ENCODE measurements at places on chromosomes 12 and 14. TPM values are rescaled to one million over a fixed set of nuclear protein-coding genes. Genes with fewer than 3 reads are reported as not detected.

The TNS2 gene
- total RNA-seq = 8.8 TPM

The MSI1 gene
- total RNA-seq = not detected

The CD163L1 gene
- total RNA-seq = 2.9 TPM

The NID2 gene
- 65.3 TPM for total RNA-seq

The PRB3 gene
- not detected for total RNA-seq

The DHRS1 gene
- 20.5 TPM for total RNA-seq

The ADCY4 gene
- not detected for total RNA-seq

The CLEC9A gene
- total RNA-seq = not detected

The EIF2S3B gene
- 0.34 TPM for total RNA-seq

The MMP17 gene
- 3.4 TPM for total RNA-seq

The FAR2 gene
- total RNA-seq = 1.5 TPM

The PAWR gene
- total RNA-seq = 40.8 TPM

The TEX52 gene
- total RNA-seq = not detected

The KRT82 gene
- total RNA-seq = not detected

Measured in SJSA1 (cell line).